ENCODE measurements at places on chromosomes 16 and 17.

- no peak for DNase-seq
Measured at GRCh38 chr17:12983991-12984884, 33.6 kb downstream of the ELAC2 start.

GRCh38 chr16:26668026-26668425, 398.7 kb upstream of the C16orf82 start:
- DNase-seq: no peak

DNA sequence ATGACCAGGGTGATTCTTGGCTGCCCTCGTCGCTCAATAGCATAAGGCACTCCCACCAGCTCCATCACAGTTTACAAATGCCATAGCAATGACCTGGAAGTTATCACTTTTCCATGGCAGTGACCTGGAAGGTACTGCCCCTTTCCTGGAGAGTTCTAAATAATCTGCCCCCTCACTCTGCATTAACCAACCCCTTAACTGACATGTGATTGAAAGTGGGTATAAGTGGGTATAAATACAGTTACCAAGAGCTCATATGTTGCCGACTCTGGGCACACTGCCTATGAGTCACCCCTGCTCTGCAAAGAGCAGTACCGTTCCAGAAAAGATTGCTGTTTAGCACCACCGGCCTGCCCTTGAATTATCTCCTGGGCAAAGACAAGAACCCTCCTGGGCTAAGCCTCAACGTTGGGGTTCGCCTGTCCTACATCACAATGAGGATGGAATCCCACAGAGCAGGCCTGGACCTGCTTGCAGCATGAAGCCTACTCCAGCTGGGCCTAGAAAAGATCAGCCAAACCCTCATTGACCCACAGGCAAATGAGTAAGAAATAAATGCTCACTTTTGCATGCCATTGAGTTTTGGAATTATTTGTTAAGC, 95.2 kb upstream of the SEC14L1 start:
- no peak for DNase-seq

GRCh38 chr17:57121308-57122042, 36.4 kb downstream of the AKAP1 start:
- no peak for DNase-seq

Data from activated T-helper 9 cell treated with anti-CD3 and anti-CD28 coated beads, Interleukin-2, amount 50 U/mL, for 16 hours (primary cell).